D341Med (cell line): ENCODE measurements at places on chromosomes 2 and 18.
A peak's percentile ranks its signal among the peaks of the same experiment; 100 is the strongest.

GRCh38 chr2:64634345-64635267, 19.1 kb downstream of the SERTAD2 start:
- no peak for DNase-seq

DNA sequence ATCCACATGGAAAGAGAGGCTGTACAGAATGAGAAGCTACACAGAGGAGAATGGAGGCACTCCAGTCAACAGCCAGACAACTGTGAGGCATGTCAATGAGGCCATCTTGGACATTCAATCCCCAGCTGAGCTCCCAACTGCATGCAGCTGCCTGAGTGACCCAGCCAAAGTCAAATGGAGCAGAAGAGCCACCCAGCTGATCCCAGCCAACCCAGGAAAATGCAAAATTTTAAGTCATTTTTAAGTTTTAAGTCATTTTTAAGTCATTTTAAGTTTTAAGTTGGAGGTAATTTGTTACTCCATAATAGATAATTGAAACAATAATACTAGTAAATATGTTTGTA, 63.6 kb downstream of the RBMS1 start:
- DNase-seq = no peak

- DNase-seq = no peak
Observed at GRCh38 chr18:76392349-76392748, 102.7 kb downstream of the ZNF516 start.

- DNase-seq = no peak
Observed at GRCh38 chr2:236117861-236118269, 50.3 kb downstream of the GBX2 start.

DNA sequence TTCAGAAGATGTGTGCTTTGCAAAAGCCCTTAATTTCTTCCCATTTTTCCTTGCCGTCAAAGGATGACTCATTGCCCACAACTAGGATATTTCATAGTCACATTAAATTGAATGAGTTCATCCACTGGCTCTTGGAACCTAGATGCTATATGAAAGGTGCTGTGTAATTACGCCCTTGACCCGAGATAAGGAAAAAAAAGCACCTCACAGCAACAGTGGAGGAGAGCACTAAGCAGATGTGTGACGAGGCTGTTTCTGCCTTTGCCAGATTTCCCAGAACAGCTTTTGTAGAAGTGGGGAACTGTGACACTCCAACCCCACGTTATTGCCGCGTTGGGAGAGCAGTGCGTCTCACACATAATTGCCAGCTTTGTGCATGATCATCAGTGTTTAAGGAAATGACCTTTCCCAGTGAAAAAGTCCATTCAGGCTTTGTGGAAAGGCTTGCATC, 33.3 kb upstream of the TMEM87B start:
- DNase-seq = no peak

DNA sequence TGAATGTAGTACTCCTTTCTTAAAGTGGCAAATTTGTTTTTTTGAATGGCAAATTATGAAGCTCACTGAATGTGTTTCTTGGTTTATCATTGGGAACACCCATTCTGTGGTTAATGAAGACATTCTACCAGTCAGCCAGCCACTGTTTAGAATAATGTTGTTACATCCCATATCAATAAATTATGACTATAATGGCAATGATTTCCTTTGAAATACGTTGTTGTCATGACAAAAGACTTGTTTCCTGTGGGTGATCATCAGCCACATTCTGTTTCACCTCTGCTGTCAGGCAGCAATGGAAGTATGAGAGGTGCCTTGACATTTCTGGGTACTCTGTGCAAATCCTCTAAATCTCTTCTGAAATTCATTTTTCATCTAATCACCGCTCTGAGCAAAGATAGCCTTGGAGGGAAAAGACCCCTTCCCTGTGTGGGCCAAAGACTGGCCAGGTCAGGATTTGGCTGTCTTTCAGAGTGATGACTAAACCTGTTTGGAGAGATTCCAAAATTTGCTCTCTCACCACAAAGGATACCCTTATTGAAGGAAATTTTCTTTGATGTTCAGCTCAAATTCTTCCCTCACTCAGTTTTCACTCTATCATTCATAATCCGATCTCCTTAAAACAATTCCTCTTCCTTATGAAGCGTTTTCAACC, 869.2 kb downstream of the BCL11A start:
- no peak for DNase-seq

- DNase-seq = no peak
Observed at GRCh38 chr2:27019931-27020855, 12.6 kb upstream of the TMEM214 start.

- DNase-seq = no peak
Observed at GRCh38 chr2:211454679-211455078, 898.3 kb downstream of the CPS1 start.

- no peak for DNase-seq
Observed at GRCh38 chr2:236641051-236641726, 71.6 kb downstream of the ACKR3 start.

DNA sequence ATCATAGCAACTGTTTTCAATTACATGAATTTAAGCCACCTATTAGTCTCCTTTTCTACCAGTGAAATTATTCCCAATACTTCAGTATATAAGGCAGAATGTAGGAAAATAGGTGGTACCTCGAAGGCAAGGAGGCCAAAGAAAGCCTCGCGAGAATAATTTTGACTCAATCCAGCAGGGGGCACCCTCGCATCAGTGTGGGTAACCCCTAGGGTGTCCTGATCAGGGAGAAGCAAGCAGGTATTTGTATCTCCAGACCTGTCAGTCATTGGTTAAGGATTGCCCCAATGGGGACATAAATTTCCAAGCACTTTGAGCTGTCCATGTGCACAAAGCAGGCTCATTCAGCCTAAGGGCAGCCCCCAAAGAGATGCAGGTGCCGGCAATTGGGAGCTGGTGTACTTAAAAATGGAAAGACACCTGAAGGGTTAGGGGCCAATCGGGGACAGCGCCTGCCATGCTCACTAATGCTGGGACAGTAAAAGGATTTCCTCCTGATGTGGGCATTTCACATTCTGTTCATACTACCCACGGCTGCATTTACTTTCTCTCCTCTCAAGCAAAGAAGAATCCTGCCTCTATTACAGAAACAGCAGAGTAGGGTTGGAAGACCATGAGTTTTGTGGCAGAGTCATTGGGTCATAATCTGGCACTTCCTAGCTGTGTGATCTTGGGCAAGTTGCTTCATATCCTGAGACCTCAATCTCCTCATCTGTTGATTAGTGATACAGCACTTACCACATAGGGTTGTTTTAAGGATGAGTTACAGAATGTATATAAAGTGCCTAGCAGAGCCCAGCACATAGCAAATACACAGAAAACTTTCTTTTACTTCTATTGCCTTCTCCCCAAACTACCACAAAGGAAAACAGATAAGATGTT, 136.1 kb downstream of the ICOS start:
- DNase-seq = peak; percentile 52

DNA sequence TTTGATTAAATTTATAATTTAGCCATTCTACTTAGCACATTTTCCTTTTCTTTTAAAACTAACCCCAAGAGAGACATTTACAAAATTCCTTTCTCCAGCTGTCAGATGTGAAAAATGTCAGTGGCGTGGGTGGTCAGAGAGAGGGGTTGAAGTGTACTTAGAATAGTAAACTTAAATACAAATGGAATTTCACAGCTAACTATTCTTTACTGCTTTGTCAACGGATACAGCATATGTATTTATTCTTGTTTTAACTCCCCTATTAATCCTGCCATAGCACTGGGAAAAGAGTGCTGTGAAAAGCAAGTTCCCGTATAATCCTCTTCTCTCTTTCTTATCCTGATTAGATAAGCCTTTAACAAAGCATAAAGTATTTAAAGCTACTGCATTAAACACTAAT, 191.4 kb upstream of the CHAC2 start:
- no peak for DNase-seq

GRCh38 chr2:235570256-235570655, 76.4 kb downstream of the AGAP1 start:
- no peak for DNase-seq

DNA sequence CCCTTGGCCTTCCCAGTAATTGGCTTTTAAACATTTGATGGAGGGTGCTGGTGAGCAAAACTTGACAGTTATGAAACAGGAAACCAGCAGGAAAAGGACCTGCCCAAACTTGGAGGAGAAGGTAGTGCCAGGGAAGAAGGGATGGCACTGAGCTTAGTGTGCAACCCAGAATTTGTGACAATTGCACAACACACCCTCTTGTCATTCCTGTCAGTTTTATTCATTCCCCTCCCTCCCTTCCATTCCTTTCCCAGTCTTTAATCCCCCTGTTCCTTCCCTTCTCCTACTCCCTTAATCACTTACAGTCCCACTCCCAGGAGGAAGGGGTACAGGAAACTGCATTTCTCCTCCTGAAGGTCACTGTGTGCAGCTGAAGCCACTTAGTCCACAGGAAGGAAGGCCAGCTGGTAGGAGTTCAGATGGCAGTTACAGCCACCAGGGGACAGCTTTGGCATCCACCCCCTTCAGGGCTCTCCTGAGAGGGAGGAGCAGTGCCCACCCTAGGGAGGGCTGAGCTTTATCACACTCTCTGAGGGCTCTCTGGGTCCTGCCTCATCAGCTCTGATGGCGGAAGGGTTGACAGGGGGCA, 24.0 kb upstream of the SIGLEC15 start:
- no peak for DNase-seq

DNA sequence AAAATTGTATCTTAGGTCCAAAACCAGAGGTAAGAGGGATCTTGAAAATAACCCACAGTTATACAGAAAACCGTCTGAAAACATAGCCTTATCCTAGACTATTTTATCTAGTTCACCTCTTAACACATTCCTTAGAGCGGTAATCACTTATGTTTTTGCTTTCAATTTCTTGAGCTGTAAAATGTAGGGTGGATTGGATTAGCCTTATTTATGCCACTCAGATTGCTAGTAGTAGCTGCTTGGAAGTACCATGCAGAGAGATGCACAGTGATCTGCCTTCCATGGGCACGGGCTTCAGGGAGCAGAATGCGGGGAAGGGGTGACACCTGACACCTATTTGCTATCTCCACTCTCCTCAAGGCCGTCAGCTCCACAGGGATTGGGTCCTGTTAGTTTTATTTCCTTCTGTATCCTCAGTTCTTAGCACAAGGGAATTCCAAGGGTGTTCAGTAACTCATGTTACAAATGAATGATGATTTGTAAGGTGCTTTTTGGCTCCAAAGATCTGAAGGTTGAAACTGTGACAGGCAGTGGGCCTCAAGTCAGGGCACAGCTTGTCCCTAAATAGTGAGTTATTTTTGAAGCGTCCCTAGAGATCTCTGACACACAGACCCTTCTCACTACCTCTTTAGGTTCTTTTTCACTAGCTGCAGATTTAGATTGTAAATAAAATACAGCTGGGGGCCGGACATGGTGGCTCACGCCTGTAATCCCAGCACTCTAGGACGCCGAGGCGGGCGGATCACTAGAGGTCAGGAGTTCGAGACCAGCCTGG, 64.0 kb upstream of the PMAIP1 start:
- DNase-seq = no peak

GRCh38 chr18:37266290-37266689, 299.3 kb downstream of the CELF4 start:
- DNase-seq = peak; percentile 65

DNA sequence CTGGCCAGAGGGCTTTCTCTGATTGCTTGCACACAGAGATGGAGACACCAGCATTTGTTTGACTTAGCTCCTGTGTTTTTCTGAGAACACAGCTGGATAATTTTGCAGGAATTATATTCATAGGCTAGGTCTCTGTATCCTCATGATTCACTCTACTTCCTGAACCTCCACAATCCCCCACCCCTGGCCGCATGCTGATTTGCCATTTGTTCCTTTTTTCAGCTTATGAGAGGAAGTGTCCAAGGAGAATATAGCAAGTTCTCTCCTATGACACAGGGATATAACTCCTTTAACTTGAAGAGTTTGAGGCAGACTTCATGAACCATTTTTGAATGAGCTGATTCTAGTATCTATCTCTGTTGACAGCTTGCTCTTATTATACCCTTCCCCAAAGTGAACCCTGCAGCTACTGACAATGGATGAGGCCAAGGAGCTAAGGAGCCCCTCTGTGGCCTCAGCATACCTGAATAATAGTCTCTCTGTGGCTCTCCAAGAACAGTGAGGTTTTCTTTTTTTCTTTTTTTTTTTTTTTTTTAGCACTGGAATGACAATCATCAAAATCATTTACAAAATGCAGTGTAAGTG, 15.4 kb downstream of the CAVIN2 start:
- DNase-seq = no peak

DNA sequence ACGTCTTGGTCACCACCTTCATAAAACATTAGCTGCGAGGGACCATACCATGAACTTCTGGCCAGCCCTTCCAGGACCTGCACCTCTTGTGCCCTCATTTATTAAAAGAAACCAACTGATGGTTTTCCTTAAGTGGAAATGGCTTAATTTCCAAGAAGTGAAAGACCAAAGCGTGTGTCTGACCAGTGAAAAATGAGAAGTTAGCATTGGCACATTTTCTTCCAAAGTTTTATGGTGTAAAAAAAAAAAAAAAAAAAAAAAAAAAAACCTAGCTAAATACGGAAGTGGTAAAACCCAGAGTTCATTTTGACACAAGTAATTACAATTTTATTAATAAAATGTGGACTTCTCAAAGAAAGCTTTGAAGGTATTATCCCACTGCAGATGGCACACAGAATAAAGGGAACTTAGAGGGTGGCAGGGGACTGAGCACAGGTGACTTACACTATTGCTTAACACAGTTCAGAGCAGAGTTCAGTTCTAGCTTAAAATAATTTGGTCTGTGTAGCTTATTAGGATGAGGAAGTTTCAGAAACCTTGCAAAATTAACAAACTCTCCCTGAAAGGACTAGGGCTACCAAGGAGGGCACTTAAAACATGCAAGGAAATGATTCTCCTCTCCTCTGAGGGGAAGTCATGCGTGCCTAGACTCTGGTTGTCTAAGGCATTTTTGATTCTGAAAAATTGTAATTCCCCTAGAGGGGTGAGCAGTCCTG, 42.2 kb upstream of the EPG5 start:
- no peak for DNase-seq

DNA sequence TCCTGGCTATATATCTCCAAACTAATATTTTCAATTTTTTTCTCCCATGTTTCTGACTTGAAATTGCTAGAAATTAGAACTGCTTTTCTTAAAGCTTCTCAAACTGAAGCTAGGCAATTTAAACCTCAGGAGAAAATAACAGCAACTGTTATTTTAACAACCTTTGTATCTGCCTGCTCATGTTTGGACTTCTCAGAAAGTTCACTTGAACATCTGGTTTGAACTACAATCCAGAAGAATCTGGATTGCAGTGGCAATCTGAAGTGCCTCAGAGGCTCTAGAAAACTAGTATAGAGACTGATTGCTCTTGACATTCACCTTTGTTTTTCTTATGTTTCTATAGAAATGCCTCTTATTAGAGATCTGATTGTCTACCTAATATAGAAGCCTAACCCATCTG, 64.1 kb downstream of the STAT4 start:
- DNase-seq = no peak

GRCh38 chr2:174775571-174775980, 11.3 kb upstream of the CHRNA1 start:
- no peak for DNase-seq

GRCh38 chr2:65656160-65656718, 223.8 kb upstream of the SPRED2 start:
- no peak for DNase-seq

DNA sequence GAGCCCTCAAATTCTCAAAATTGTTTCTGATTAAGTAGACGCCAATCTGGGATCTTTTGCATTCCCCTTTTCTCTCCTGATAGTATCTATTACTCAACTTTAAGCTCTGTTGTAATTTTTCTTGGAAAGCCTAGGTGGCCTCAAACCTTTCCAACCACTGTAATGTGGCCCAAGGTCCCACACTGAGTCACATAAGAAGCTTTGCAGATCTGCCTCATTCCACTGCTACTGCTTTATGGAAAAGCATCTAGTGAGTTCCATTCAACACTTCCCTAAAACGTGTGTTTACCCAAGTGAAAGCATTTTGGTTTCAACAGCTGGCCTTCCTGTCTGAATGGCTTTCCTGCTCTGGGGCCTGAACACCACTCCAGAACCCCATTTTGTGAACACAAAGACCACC, 493.6 kb upstream of the SPHKAP start:
- DNase-seq = no peak
